A549 treated with CORT108297 at 1 μM for 4 hours (cell line): ENCODE measurements at places on chromosomes 1 and 21. TPM values are rescaled to one million over a fixed set of nuclear protein-coding genes. Genes with fewer than 3 reads are reported as not detected.

The RBM15 gene
- 7.9 to 9.5 TPM (median 8.0 TPM) in 5 replicates for total RNA-seq

The RPS6KA1 gene
- 15.2 to 18.2 TPM (median 16.7 TPM) in 5 replicates for total RNA-seq

The SPRR2D gene
- total RNA-seq, result 0.21 TPM in 1 of 5 replicates, not detected in the others

The CD1B gene
- total RNA-seq, result not detected in 5 replicates

The CACHD1 gene
- total RNA-seq, result 1.3 to 1.6 TPM (median 1.5 TPM) in 5 replicates

The COL6A2 gene
- 13.8 to 17.6 TPM (median 14.9 TPM) in 5 replicates for total RNA-seq

The GUCA2B gene
- 0.73 TPM in 1 of 5 replicates, not detected in the others for total RNA-seq

The AMPD1 gene
- total RNA-seq, result 0.07 TPM in 1 of 5 replicates, not detected in the others
